ENCODE measurements at places on chromosomes 7 and 10.

- DNase-seq: no peak
These were observed 24.7 kb upstream of the AMZ1 start for GRCh38 chr7:2663121-2663886.

DNA sequence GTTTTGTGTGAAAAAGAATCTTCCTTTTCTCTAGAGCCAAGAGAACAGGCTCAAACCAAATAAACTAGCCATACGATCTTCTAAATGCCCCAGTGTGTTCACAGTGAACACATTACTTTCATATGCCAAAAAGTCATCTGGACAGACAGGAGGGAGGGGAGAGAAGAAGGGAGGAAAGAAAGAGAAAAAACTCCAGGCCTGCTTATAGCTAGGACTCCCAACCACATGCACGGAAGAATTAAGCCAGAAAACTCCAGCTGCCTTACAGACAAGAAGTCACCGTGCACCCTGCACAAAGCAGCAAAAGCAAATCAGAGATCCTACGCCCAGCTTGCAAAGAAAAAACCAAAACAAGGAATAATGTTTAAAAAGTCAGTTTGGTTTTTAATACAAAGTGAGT is 34.3 kb downstream of the SNX8 start:
- no peak for DNase-seq

DNA sequence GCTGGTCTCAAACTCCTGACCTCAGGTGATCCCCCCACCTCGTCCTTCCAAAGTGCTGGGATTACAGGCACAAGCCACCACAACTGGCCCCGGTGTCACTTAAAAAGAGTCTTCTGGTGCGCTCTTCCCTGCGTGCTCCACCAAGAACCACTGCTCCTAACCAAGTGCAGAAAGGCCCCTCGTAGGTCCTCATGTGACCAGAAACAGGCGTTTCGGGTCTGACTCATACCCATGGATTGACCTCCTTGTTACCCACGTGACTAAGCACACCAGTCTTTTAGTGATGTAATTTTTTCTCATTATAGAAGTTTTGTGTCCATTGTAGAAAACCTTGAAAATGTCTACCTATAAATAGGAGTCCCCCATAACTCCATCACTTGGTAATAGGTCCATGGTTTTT is 13.9 kb downstream of the FKBP6 start:
- DNase-seq: no peak

- no peak for DNase-seq
These were observed 280.6 kb downstream of the TFEC start for GRCh38 chr7:115749924-115750323.

DNA sequence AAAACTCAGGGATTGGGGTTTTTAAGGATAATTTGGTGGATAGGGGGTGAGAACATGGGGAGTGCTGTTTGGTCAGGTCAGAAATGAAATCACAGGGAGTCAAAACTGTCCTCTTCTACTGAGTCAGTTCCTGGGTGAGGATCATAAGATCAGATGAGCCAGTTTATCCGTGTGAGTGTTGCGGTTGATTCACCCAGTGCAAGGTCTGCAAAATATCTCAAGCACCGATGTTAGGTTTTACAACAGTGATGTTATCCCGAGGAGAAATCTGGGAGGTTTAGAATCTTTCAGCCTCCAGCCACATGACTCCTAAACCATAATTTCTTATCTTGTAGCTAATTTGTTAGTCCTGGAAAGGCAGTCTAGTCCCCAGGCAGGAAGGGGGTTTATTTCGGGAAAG is 31.7 kb upstream of the AGR2 start:
- DNase-seq: no peak

DNA sequence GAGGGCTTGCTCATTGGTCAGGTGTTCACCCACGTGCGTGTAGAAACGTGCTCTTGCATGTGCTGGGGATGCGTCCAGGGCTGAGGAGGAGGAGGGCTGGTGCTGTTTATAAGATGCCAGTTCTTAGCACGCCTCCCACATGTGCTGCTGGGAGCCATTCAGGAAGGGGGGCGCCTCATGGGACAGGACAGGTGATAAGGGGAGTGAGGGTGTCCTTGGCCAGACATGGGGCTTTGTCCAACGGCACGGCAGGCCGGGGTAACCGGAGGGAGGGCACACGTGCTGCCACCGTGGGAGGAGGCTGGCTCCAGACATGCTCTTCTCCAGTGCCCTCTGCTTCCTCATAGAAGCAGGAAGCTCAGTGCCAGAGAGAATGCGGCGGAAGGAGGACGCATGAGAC is 150.0 kb downstream of the ZMYND11 start:
- DNase-seq: no peak

GRCh38 chr10:50439806-50440205 is 183.9 kb downstream of the SGMS1 start:
- DNase-seq: no peak

DNA sequence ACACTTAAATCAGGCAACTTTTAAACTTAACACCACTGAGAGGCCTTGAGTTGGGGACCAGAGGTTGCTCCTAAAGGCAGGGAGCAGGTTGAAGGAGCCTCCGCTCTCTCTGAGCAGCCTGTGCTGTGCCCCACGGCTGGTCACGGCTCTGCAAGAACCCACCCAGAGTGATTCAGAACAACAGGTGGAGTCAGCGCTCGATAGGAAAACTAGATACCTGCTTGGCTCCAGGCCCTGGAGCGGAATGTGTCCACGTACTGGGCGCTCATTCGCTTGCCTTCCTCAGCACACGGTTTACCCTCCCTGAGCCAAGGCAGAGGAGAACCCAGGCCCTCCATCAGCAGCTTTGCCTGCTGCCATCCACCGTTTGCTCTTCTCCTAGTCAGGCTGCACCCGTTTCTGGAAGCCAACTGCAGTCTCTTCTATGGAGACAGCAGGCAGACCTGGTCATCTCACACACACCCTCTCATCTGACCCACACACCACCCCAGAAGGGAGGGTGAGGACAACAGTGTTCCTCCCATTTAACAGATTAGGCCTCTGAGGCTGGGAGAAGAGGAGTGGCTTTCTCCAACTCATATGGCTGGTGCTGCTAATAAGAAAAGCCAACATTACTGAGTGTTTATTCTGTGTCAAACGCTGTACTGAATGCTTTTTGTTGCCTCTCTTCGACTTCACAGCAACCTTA is 37.6 kb upstream of the PDCD4 start:
- no peak for DNase-seq

DNA sequence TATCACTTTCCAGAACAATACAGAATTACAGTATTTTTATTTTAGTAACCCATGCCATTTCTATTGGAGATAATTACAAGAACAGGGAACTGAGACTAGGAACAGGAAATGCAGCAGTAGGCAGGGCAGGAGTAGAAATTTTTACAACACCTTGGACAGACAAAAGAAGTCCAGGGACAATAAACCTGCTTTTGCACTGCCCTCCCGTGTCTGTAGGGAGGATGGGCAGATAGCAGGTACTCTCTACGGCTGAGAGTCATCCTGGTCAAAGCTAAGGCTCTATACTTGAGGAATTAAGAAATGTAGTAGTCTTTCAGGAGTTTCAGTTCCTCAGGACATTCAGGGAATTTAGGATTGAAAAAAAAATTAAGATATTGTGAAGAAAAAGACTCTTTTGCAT is 63.4 kb downstream of the VAX1 start:
- no peak for DNase-seq

DNA sequence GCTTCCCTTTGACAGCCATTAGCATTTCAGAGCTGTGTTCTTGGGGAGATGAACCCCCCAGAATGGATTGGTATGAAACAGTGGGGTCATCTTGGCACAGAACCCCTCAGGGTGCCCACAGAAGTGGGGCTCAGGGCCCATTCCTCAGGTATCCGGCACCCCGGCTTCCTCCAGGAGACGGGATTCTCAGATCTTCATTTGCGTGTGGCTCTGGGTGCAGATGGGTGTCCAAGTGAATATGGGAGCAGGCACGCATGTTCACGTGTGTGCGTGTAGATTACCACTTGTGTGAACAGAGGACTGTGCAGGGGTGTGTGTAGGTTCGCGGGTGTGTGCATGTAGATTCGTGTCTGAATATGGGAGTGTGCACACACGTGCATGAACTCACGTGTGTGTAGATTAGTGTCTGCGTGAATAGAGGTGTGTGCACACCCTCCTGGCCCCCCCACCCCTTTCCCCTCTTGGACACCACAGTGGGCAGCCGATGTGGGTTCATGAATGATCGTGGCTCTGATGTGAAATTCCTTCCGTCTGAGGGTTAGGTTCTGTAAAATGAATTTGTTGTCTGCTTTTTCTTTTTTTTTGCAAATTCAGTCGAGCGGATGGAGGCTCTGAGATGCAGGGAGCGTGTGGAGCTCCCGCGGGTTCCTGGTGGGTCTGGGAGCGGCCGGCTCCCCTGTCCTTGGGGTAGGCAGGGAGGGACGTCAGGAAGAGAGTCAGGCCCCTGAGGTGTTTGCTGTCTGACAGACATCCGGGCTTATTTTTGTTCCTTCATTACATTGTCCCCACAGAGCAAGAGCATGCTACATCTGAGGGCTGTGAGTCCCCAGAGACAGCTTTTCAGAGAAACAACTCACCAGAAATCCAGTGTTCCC is 7.4 kb downstream of the ELFN1 start:
- no peak for DNase-seq

GRCh38 chr10:102419269-102420180 is 940 bp upstream of the PSD start:
- no peak for DNase-seq

- DNase-seq: no peak
These were observed 25.2 kb upstream of the OTUD1 start for GRCh38 chr10:23413629-23414089.

- DNase-seq: no peak
These were observed 6.9 kb downstream of the IFIT1B start for GRCh38 chr10:89384474-89385340.

DNA sequence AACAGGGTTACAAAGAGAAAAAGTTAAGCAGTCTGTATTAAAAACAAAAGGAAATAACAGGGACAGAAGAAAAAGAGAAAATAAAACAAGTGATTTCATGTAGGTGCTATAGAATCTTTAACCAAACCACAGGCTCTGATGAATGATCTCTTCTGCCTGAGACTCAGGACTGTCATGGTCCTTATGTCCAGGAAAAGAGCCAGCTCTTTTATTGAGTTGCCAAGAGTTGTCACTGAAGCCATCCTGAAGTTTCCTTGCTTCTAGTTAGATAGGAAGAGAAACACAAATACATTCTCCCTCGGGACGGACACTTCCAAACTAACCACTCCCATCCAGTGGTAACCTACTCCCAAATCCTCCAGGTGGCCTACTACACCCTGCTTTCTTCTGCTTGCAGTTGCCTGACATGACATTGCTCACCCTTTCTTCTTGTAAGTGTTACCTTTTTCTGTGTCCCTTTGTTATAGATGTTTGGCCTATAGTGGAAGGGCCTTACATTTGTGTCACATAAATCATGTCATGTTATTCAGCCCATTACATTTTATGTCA is 346.7 kb downstream of the NRG3 start:
- DNase-seq: no peak

DNA sequence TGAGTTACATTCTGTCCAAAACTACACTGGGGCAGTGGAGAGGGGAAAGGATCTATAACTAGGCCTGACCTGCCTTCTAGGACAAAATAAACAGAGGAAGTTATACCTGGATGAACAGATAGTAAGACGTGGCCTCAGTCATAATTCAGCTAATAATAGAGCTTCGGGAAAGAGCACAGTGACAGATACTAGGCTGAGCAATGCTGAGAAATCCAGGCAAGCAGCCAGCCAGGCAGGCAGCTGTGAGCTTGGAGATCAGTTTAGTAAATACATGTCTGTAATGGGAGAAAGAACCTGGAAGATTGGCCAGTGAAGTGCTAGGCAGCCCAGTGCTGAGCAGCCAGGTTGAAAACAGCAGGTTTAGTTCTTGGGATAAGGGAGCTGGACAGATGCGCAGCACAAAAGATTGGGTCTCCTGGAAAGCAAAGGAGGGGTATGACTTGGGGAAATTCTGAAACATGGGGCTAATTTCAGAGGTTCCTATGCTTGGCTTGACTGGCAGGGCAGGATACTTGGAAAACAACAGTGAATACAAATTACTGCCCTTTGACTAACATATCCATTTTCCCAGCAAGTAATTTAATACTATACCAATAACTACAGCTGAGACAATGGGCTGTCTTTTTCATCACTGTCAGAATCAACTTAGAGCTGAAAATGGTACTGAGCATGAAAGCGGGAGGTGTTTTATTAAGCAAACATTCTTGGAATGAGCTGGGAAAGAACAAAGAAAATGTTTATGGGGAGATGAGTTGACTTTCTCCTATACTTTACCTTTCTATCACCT is 140.8 kb downstream of the DGKB start:
- DNase-seq: no peak

DNA sequence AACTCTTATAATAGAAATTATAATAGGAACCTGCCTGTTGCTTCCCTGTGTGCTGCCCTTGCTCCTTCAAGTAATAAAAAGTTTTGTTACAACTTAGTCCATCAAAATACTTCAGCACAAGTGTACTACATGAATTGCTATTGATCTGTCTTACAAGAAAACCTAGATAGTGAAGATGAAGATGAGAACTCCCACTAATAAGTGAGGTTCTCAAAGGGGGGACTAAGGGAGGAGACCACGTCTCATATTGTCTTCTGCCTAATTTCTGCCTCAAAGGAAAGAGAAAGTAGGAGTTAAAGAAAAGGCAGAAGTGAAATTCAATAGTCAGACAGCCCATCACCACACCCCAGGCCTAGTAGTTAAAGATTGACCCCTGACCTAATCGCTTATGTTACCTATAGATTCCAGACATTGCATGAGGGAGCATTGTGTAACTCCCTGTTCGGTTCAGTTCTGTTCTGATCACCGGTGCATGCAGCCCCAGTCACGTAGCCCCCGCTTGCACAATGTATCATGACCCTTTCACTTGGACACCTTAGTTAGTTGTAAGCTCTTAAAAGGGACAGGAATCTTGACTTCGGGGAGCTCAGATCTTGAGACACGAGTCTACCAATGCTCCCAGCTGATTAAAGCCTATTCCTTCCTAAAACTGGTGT is 18.2 kb upstream of the CHST3 start:
- no peak for DNase-seq

- no peak for DNase-seq
These were observed 6.1 kb downstream of the RBM20 start for GRCh38 chr10:110650265-110650668.

GRCh38 chr7:99422625-99423024 is 13.9 kb downstream of the BUD31 start:
- DNase-seq: no peak

DNA sequence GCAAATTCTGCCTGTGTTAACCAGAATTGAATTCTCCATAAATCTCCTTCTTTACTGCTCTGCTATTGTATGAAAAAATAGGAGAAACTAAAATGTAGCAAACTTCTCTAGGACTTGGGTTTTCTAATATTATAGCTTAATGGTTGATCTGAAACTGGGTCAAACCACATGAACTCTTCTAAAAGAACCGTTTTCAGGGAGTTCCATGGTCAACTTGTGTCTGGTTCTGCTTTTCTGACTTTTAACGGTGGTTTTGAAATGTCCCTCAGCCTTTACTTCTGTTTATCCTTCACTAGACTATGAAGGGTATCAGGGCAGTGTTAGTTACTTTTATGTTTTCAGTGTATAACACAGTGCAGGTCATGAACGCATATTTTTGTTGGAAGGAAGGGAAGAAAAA is 242.2 kb downstream of the TSPAN12 start:
- no peak for DNase-seq

GRCh38 chr10:77073663-77073960 is 564.0 kb downstream of the KCNMA1 start:
- no peak for DNase-seq

Data from stimulated activated CD4-positive, alpha-beta T cell treated with anti-CD3 and anti-CD28 coated beads, Interleukin-1b, Interleukin-23, amount 100 ng/mL, for 24 hours (primary cell).